ENCODE measurements at places on chromosomes 7 and 10.

- DNase-seq = no peak
Measured at GRCh38 chr7:100358857-100359212, 918 bp downstream of the PILRB start.

DNA sequence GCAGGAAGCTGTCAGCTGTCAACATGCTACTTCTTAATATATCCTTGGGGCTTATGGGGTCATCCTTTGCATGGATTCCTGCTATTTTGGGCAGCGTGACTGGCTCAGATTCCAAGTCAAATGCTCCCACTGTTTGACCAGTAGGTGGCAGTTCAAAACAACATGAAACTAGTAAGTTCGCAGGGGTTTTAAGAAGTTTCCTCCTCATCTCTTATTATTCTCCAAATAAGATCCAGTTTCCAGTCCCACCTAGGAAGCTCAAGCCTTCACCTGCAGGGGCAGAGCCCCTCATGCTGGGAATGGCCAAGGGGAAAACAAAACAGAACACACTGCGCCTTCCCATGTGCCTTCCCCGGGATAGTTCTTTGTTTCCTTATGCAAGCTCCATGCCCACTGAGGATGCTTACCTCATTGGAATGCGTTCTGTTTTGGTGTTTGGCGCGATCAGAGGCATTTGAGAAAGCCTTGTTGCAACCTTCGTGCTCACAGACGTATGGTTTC, 259.8 kb downstream of the GLI3 start:
- no peak for DNase-seq

- no peak for DNase-seq
Measured at GRCh38 chr10:95880704-95881103, 27.1 kb upstream of the CC2D2B start.

- no peak for DNase-seq
Measured at GRCh38 chr7:116443101-116443523, 56.4 kb upstream of the CAV2 start.

GRCh38 chr7:137342828-137343261, 688 bp downstream of the PTN start:
- no peak for DNase-seq

DNA sequence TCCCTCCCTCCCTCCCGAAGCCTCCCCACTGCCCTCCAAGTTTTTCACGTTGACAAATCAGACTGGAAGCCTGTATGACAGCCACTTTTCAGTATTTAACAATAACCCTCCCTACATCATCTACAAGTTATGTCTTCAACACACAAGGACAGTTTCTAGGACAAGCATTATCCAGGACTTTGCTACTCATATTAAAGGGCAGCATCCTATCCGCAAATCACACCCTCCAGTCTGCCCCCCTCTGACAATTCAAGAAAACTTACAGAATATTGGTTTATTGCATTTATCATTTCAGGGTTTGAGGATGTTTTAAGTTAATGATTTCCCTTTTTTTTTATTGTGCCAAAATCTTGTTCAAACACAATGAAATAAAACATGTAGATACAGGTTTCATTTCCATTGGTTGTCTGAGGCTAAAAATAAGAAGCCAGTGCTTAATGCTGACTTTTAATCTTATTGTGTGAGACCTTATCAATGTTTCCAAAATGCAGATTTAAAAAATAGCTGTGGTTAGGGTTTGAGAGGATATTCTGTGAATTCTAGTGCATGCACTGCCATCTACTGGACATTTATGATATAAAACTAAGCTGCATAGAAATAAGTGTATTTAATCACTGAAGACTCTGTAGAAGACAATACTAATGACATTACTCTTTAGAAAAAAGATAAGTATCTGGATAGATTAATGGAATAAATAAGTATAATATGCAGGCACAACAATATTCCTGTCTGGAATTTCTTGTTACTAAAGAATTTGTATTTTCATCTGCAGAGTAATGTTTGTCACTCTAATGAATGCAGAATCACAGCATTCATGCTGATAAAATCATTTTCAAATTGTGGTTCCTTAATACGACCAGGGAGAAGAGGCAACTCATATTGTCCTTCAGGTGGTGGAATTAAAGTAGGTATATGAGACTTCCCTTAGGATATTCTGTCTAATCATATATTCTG, 64.1 kb downstream of the CAV1 start:
- DNase-seq = no peak

DNA sequence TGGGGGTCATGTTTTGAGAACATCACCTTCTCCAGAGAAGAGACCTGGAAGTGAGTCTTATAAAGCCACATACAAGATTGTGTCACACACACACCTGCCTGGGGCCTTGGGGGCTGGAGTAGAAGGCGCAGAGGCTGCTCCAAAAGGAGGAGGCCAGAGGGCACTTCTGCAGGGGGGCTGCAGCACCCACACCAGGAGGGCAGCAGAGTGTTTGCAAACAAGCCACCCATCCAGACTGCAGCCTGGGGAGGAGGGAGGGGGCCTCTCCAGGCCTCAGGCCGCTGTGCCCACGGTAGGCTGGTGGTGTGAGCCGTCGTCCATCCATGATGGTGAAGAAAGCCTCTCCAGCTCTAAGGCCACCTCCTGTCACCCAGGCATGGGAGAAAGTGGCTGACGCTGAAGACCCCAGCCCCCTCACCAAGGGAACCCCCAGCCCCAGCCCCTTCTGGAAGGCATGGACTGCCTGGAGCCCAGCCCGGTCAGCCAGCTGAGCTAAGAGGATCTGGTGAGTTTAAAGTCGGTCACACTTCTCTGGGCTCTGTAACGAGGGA, 77.5 kb downstream of the FOXL3 start:
- no peak for DNase-seq

Data from stimulated activated CD4-positive, alpha-beta T cell treated with anti-CD3 and anti-CD28 coated beads, Interleukin-2, amount 100 ng/mL, for 4 hours (primary cell).